ENCODE measurements at places on chromosomes 16 and 17.
A peak's percentile ranks its signal among the peaks of the same experiment; 100 is the strongest.

GRCh38 chr16:4372578-4373355 is 1.1 kb downstream of the VASN start:
- DNase-seq: peak; percentile 68

DNA sequence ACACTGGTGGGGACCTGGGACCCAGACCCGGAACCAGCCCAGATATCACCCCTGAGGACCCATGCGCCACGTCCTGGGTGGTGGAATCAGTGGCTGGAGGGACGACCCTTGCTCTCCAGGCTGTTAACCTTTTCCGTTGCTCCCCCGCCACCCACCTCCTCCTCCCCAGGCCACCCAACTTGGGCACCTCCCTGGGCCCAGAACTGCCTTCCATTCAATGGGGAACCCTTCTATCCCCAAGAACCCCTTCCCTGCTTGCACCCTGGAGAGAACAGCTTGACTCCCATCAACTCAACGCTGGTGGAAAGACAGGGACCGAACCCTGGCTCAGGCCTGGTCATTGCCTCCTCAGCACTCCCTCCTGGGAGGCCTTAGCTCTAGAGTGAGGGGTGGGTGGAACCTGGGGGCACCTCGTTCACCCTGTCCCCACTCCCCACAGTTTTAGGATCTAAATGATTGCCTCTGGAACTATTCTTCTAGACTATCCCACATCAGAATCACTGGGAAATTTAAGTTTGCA is 5.7 kb upstream of the IL32 start:
- no peak for DNase-seq

DNA sequence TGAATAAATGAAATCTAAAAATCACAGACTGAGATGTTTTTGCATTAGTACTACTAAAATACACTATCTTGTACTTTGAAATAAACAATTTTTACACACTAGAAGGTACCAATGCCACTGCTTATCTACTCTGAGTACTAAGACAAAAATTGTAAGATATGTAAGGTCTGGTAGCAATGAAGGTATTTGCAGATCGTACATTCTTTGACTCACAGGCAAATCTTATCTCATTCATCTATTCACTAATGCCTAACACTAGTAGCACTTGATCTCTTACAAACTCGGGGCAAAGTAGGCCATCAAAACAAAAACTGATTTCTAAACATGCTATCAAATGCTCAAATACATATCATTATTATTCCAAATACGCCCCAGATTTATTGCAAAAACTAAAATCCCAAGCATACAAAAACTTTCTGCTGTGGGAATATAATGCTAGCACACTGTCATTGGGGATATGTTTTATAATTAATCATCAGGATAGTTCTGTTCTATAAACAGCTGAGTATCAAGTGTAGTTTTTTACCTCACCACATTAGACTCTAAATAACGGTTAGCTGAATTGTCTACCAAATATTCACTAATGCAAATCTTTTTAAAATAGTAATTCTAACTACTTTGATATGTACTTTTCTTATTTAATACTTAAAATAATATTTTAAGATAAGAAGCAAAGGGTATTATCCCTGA is 68.0 kb downstream of the MED13 start:
- DNase-seq: no peak

DNA sequence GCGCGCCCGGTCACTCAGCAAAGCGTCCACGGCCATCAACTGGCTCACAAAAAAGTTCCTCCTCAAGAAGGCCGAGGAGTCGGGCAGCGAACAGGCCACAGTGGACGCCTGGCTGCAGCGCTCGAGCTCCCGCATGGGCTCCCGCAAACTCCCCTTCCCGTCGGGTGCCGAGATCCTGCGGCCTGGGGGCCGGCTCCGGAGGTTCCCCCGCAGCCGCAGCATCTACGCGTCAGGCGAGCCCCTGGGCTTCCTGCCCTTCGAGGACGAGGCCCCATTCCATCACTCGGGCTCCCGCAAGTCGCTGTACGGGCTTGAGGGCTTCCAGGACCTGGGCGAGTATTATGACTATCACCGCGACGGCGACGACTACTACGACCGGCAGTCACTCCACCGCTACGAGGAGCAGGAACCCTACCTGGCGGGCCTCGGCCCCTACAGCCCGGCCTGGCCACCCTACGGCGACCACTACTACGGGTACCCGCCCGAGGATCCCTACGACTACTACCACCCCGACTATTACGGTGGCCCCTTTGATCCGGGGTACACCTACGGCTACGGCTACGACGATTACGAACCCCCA is 10.7 kb downstream of the MYO15A start:
- DNase-seq: no peak

DNA sequence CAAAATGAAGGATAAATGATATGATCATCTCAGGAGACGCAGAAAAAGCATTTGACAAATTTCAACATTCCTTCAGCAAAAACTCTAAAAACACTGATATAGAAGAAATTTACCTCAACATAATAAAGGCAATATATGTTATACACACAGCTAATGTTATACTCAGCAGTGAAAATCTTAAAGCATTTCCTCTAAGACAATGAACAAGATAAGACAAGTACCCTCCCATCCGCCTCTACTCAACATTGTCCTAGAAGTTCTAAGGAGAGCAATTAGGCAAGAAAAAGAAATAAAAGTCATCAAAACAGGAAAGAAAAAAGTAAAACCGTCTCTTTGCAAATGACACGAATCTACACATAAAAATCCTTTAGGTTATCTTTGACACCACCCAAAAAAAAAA is 1432.8 kb downstream of the CDH11 start:
- no peak for DNase-seq
